NCI-H1092 (cell line): ENCODE measurements at places on chromosomes 6 and 20.

DNA sequence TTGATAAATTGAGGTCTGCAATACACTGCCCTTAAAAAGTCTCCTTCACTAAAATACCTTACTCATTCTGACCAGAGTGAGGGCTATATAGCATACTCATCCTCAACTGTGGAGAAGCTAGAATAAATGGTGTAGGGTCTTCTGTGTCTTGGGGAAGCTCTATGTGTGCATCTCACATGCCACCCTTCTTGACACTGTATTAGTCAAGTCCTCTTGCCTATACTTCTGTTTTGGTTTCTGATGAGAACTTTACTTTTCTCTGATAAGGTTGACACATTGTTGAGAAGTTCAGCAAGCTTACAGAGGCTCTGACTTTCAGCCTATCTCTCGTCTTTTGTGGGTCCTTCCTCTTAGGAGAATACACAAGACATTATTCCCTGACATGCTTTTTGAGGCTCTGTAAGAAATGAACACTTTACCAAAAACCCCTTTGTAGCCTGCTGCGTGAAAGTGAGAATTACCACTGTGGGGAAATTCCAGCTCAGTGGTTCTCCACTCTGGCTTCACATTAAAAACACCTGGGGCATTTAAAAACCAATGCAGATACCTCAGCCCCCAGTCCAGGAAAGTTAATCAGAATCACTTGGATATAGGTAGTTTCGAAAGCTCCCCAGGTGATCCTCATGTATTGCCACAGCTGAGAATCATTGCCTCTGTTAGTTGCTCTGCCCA is 372.1 kb upstream of the HS3ST5 start:
- DNase-seq, result no peak

DNA sequence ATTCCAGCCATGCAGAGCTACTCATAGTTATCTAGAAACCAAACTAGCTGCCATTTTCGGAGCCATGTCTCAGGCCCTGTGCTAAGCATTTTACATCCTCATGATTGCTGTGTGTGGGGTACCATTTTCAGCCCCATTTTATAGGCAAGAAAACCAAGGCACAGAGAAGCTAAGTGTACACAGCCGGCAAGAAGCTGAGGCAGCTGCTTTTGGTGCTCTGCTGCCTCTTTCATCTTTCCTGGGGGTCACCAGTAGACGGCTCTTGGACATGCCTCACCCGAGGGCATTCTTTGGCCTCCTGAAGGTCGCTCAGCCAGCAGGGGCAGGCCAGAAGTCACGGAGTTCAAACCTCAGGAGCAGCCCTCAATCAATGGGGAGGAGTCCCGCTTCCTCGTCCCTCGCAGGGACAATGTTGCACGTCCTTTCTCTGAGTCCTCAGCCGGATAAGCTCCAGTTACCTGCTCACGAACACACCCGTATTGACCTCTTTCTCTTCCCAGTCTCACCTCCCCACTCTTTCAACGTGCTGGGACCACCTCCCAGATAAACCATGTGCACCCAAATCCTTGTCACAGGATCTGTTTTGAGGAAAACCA is 82.6 kb upstream of the BLCAP start:
- no peak for DNase-seq

GRCh38 chr20:2509468-2509781 is 710 bp upstream of the ZNF343 start:
- DNase-seq, result no peak

DNA sequence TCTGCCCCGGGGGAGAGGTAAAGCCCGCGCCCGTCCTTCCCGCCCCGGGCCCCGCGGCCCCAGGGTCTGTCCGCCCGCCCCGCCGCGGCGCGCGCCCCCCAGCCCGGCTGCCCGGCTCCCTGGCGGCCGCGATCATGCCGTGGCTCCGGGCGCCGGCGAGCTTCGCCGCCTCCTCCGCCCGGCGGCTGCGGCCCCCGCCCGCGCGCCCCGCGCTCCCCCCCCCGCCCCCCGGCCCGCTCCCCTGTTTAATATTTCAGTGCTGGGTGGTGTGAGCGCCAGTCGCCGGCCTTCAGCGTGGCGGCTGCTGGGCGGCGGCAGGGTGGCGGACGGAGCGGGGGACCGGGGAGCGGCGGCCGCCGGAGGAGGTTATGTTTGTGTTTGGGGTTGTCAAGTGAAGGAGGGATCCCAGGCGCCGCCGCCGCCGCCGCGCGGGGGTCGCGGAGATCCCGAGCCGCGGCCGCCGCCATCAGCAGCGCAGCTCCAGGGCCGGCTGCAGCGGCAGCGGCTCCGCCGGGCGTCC is at the start of gene HIVEP1:
Gene HIVEP1, plus strand, starts transcription at position 275 of the 520 bp plus-strand sequence. CDS start 3,317 bp downstream, outside the sequence.
- DNase-seq, result no peak

DNA sequence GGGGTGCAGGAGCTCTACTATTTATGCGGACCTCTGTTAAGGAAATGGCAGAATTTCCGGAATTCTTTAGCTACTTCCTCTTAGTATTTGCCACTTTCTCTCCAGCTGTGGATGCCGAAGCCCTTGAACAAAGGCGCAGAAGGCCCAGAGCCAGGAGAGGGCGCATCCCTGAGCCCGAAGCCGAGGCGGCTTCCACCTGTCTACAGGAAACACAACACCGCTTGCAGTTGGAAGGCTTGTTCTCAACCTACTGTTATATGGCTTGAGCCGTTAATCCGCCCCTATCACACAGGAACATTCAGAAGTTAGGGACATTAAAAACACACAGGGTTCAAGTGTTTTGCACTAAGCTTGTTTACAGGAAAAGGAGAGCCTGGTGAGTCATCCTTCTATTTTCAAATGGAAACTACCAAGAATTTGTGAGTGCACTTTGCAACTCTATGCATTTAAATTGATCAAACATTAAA is 417.1 kb downstream of the BCKDHB start:
- DNase-seq, result no peak

- DNase-seq, result no peak
These were observed 57.1 kb upstream of the GJE1 start for GRCh38 chr6:142075516-142076101.

DNA sequence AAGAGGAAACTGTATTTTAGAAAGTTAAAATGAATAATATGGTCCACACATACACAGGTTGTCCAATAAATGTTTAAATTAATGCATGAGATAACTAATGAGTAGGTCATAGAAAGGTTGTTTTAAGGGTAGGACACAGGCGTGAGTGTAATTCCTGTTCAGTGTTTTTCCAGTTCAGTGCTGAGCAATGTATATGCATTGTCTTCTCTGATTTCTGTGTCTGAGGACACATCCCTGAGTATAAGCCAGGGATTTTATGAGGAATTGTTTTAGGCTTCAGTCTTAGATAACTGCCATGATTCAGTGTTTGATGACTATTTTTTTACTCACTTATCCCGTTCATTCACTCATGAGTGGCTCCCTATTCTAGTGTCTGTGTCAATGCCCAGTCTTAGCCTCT is 298.5 kb upstream of the TBX18 start:
- DNase-seq, result no peak

GRCh38 chr6:5202941-5203340 is 57.8 kb downstream of the LYRM4 start:
- no peak for DNase-seq

DNA sequence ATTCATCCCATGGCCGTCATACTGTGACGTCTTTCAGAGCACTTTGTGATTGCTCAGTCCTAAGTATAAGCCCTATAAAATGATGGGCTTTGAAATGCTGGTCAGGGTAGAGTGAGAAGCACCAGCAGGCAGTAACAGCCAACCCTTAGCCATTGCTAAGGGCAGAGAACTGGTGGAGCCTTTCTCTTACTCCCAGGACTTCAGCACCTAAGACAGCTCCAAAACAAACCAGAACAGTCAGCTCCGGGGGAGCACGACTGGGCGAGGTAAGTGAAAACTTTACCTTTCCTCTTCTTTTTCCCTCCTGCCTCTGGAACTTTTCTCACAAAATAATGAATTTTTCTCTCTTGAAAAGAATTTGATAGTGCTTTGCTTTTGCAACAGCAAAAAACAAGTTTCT is at the start of gene VIP:
Gene VIP, plus strand, starts transcription at position 104 of the 400 bp plus-strand sequence. CDS start 1,381 bp downstream, outside the sequence.
- no peak for DNase-seq
